Cortex of kidney (tissue), 1 donor: ENCODE measurements at places on chromosomes 11 and 22.

- no peak for DNase-seq
Observed at GRCh38 chr11:121123496-121124069, 22.5 kb downstream of the TECTA start.

DNA sequence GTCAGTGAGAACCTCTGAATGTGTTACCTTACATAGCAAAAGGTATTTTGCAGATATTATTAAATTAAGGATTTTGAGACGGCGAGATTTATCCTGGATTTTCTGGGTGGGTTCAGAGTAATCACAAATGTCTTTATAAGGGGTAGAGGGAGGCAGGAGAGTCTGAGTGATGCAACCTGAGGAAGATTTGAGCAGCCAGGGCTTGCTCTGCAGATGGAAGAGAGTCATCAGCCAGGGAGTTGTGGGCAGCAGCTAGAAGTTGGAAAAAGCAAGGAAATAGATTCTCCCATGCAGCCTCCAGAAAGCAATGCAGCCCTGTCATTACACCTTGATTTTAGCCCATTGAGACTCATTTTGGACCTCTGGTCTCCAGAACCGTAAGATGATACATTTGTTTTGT is 4.1 kb upstream of the WDR74 start:
- DNase-seq: no peak

DNA sequence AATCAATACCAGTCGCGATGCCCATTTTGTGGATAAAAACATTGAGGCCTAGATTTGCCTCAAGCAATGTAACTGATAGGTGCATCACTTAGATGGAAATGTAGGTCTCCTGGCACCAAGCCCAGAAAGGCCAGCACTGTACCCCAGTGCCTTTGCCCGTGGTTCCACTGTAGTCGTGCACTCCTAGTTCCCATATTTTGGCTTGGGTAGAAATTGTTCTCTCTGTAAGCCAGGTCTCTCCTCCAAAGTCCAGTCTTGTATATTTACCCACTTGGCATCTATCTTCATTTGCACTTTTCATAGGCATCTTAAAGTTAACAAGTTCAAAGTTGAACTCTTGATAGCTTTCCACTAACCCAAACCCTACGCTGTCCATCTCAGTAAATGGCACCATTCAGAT is 41.6 kb upstream of the DMC1 start:
- no peak for DNase-seq

GRCh38 chr11:63833048-63833447 is 5.9 kb upstream of the MARK2 start:
- no peak for DNase-seq
